GM12878 (cell line): ENCODE measurements at places on chromosomes 6 and 20. TPM values are rescaled to one million over a fixed set of nuclear protein-coding genes. Genes with fewer than 3 reads are reported as not detected.

FAM209B gene
- total RNA-seq = 0.44 TPM in 1 of 2 replicates, not detected in the other

DNA sequence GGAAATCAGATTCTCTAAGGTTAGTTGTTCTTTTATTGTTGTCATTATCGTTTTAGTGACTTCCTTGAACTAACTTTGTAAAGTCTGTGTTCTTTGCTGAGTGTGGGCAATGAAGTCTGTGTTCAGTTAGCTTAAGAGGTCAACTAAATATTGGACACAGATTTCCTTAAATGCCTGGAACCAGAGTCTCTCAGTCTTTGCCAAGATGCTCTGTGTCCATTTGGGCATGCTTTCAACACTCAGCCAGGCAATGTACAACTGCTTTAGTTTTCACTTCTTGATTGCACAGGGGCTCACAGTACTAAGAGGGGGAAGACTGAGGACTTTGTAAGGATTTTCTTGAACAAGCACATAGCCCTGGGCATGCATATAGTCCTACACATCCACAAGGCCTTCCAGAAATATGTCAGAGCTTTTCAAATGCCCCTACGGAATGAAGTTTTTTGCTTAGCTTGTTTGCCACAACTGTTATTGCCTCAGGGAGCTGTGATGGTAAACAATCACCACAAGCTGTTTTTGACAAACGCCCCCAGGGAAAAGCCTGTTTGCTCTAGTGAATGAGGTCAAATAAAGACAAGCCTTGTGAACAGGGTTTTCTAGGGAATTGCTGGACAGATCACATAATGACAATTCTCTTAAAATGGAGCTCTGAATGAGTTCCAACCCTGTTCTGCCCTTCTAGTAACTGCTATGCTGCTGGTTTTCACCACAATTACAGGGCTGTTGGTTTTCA lies 82.5 kb downstream of the B3GAT2 start:
- DNase-seq = no peak

MYBL2 gene
- total RNA-seq = 175 and 184 TPM in 2 replicates

- no peak for DNase-seq
These were observed 14.8 kb downstream of the MTCH1 start for GRCh38 chr6:36970892-36971842.
